H4 (cell line): ENCODE measurements at places on chromosomes 1 and 21. TPM values are rescaled to one million over a fixed set of nuclear protein-coding genes. Genes with fewer than 3 reads are reported as not detected.

Gene OLFML3
- 8.4 and 12.6 TPM in 2 replicates for total RNA-seq

Gene NEK2
- 37.0 and 53.1 TPM in 2 replicates for total RNA-seq

Gene OR14A16
- not detected in 2 replicates for total RNA-seq

Gene MFAP2
- total RNA-seq, result 14.1 and 15.8 TPM in 2 replicates

Gene QSOX1
- 83.8 and 92.7 TPM in 2 replicates for total RNA-seq

Gene ADPRS
- 40.8 and 50.8 TPM in 2 replicates for total RNA-seq

GRCh38 chr1:33043267-33044092 lies 6.8 kb upstream of the AK2 start:
- DNase-seq, result no peak

DNA sequence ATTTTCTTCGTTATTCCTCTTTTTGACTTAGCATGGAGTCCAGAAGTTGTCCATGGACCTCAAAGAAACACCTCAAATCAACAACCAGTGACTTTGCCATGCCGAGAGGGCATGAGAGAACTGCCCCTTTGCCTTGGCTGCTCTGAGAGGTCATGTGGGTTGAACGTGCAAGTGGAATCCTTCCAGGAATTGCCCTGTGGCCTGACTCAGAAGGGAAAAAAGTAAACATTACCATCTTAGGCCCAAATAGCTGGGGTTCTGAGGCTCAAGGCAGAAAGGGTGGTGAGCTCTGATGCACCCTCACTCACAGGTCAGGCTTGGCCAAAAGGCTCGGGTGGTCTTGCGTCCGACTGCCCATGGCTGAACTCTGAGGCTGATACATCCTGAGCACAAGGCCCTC lies 15.1 kb downstream of the STUM start:
- no peak for DNase-seq

DNA sequence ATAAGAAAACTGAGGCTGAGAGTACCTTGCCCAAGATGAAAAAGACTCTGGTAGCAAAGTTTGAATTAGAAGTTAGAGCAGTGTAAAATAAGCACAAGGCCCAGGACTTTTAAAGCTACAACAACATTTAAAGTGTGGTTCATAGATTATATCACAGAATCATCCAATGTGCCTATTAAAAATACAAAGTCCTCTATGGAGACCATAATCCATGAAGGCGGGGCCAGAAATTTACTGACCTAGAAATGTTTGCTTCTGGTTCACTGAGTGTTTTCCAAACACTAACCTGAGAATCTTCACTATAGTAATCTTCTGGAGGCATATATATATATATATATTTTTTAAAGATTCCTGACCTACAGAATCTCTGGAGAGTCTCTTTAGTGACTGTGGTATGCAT lies 12.3 kb downstream of the DEPDC1 start:
- DNase-seq, result no peak

DNA sequence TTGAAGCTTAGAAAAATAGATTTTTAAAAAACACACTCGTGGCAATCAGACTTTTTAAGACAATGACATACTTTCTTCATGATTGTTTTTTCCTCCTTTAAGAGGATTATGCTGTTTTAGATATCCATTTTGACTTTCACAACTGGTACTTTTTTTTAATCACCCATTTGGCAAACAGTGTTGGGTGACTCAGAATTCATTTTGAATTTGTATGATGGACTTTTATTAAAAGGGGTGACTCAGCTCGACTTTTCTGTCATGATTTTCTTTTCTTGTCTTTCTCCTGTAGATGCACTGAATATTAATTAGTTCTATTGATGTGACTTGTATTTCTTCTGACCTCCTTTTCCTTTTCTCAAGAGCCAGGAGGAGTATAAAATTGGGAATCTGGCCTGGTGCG lies 44.7 kb downstream of the FMN2 start:
- DNase-seq, result no peak
